Central memory CD8-positive, alpha-beta T cell (primary cell): ENCODE measurements at places on chromosomes 5 and 9.

GRCh38 chr9:27933210-27934025 lies 360.1 kb upstream of the C9orf72 start:
- no peak for DNase-seq

DNA sequence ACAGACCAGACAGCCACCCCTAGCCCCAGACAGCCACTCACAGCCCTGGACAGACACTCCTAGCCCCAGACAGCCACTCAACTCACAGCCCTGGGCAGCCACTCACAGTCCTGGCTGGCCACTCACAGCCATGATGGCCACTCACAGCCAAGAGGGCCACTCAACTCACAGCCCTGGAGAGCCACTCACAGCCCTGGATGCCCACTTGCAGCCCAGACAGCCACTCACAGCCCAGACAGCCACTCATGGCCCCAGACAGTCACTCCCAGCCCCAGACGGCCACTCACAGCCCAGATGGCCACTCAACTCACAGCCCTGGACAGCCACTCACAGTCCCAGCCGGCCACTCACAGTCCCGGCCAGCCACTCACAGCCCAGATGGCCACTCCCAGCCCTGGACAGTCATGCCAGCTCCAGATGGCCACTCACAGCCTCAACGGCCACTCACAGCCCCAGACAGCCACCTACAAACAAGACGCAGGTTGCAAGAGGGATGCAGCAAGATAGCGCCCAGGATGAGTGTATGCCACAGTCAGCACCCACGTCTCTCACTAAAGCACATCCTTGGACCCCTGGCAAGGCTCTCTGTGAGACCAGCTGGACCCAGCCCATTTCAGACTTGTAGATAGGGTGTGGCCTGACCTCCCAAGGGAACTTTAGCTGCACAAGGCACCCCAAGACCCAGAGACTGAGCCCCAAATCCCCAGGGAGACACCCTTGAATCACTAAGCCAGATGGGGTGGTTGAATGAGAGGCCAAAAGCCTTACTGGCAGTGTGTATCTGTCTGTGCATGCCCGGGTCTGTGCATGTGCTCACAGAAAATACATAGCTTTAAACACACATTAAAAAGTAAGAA lies 22.4 kb downstream of the ZDHHC11B start:
- no peak for DNase-seq

GRCh38 chr9:107169796-107170195 lies 113.3 kb upstream of the RAD23B start:
- no peak for DNase-seq

GRCh38 chr9:72443855-72444254 lies 77.6 kb upstream of the TMC1 start:
- DNase-seq, result no peak

- DNase-seq, result no peak
Measured at GRCh38 chr5:77311214-77311571, 100.7 kb downstream of the PDE8B start.

GRCh38 chr9:73202980-73203379 lies 51.3 kb downstream of the ANXA1 start:
- no peak for DNase-seq

GRCh38 chr5:77971776-77972468 lies 195.8 kb upstream of the TBCA start:
- no peak for DNase-seq
